AG09319 (cell line): ENCODE measurements at places on chromosomes 2 and 18.

DNA sequence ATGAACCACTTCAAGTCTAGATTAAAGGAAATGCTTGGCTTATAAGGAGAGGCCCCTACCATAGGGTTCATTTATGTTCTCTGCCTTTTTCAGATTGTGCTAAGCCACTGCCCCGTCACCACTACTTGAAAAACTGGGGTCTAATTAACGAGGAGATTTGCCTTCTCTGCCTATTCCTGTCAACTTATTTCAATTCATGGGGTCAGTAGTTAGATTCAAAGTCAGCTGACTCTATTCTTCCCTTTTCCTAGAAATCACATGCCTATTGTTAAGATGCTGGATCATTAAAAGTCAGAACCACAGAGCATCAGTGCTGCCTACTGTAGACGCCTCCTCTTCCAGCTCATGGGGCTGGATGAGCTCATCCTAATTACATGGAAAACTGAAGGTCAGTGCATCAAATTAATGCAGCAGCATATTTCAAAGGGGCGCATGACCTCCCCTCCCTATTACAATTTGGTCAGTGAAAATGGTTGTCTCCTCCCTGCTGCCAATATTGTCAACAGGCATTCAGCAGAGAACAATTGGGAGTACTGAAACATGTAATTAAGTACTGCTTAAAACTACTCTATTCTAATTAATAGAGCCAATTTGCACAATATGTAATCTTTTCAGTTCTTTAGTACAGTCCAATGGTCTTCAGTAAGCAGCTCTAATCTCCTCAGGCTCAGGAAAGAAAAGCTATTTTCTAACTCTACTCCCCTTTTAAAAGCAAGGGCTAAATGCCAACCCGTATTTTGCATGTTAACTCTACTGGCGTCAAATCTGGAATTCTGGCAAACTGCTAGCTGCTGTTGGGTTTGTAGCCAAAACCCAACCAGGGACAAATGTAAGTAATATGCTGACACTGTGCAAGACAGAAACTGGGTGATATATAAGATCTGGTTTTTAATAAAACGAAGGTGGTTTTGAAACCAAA, 117.4 kb upstream of the ITGB6 start:
- DNase-seq: no peak

DNA sequence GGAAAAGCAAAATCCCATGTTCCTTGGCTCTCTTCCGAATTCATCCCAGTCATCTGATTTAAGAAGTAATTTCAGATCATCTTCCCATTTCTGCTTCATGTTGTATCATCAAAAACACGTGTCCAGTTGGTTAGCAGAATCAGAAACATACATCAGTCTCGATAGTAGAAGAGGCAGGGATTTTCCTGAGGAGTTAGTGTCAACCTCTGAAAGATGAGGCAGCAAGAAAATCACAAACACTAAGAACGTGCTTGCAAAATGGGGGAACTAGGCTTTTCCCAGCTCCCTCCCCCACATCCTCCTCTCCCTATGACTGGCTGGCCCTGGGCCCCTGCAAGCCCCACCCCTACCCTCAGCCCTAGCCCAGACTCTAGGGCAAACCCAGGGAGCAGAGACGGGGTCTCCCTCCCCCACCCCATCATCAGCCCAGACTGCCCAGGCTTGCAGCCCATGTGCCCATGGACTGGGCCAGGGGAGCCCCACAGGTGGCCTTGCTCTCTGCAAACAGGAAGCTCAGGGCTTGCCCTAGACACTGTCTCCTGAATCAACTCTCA, 161.0 kb upstream of the ID2 start:
- DNase-seq: no peak

- DNase-seq: no peak
Observed at GRCh38 chr2:22247466-22247865, 1123.7 kb downstream of the TDRD15 start.

DNA sequence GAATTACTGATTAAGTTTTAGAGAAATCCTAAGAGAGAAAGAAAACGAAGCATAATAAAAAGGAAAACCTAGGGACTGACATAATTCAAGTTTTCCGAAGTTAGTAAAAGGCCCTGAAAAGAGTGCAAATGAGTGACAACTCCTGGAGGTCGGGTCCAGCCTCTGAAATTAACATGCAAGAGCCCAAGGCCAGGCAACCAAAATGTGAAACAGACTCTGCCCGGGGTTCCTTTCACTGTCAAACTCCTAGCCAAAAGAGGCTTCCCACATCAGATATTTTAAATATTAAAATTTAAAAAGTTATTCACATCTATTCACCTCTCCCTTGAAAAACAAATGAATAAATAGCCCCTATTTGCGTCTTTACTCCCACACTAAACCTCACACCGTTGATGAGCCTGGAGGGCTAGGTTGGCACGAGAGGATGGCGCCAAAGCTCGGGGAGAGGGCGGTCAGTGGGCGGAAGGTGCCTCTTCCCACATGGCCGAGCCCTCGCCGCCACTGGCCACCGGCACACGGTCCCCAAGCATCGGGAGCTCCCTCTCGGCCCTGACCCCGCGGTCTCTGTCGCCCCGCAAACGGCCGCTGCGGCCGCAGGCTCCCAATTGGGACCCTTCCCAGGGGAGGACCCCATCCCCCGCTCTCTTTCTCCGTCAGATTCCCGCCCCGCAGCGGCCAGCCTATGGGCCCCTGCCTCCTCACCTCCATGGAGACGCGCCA, 630 bp downstream of the PPM1G start:
- DNase-seq: no peak

GRCh38 chr2:157488877-157489276, 45.0 kb upstream of the CYTIP start:
- no peak for DNase-seq

GRCh38 chr2:128310094-128310716, 8.5 kb downstream of the HS6ST1 start:
- DNase-seq: no peak

DNA sequence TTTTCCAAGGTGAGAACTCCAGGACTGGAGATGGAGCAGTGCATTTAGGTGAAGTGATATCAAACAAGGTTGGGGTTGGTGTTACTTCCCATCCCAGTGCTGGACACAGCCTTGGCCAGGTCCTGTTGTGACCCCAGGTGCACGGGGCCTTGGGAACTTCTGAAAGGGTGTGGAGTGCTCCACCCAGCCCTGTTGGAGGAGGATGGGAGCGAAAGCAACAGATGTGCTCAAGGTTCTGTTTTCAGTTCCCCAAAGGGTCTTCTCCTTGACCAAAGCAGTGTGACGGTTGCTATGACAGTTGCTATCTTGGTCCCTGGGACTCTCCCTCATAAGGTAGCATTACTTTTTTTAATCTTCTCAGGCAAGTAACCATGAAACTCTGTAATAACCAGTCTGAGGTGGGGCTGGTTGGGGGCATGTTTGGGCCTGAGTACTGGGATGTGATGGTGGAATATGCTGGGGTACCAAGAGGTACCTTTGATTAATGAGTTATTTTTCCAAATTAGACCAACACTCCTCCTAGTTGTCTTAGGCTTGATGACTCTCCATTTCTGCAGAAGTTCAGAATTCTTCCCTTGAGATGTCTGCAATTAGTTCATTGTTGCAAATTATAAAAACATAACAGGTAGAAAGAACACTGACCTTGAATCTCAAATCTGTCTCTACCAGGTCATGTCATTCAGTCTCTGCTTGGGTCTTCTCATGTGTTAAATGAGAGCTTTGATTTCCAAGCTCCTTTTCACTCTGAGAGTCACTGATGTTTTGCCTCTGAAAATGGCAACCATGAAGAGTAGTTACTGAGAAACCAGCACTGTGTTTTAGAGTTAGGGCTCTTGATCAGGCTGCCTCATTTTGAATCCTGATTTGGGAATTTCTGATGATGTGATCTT, 154.5 kb downstream of the RPIA start:
- no peak for DNase-seq
